ENCODE measurements at places on chromosomes 12 and 14. TPM values are rescaled to one million over a fixed set of nuclear protein-coding genes. Genes with fewer than 3 reads are reported as not detected.
A peak's percentile ranks its signal among the peaks of the same experiment; 100 is the strongest.

The SLC25A47 gene
- not detected for total RNA-seq

The DBX2 gene
- total RNA-seq: not detected

The COQ5 gene
- total RNA-seq: 29.3 TPM

The DCP1B gene
- total RNA-seq: 8.6 TPM

The SERPINA3 gene
- total RNA-seq: not detected

The GLT8D2 gene
- not detected for total RNA-seq

The GPR162 gene
- 0.38 TPM for total RNA-seq

The CRIP1 gene
- 103 TPM for total RNA-seq

The TGM1 gene
- 4.8 TPM for total RNA-seq

DNA sequence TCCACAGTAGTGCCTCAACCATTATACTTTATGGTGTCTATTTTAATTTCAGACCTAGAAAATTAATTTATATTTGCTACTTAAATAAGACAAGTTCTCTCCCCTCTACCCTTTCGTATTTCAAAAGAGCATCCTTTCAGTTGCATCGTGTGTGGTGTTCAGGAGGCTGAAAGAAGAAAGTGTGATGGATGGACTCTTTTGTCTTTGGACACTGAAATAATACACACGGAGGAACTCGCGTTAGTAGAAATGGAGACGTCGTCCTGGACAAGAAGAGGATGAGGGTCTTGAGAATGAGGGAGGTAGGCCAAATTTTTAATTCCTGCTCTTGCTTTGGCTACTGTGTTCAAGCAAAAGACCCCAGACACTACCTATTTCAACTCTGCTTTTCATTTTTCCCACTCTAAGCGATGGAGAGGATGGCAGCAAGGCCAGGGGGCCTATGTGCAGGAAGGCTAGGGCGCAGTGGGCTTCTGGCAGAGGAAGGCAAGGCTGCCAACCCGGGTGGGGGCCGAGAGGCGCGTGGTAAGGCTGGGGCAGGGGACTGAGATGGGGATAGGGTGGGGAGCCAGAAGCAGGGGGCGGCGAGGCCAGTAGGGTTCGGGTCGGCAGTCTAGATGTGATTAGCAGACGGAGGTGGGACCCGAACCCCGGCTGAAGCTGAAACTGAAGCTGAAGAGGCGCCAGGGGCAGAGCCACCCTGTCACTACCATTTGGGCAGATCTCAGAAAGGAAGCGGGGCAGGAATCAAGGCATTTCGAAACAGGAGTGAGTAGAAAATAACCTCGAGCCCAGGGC lies 722 bp downstream of the TMED8 start:
- H3K4me3 ChIP-seq: peak overlapping the region; percentile 99
- peaks cover 14% of the 10 kb centered on the region for H3K4me1 ChIP-seq

- no peaks in the 10 kb centered on the region for H3K27me3 ChIP-seq
- H3K36me3 ChIP-seq: no peaks in the 10 kb centered on the region
- no peak overlapping the region for H3K27ac ChIP-seq
- no peaks in the 10 kb centered on the region for H3K4me1 ChIP-seq
- H3K4me3 ChIP-seq: no peak overlapping the region
Observed at GRCh38 chr14:60839057-60839456, 104.5 kb downstream of the MNAT1 start.

DNA sequence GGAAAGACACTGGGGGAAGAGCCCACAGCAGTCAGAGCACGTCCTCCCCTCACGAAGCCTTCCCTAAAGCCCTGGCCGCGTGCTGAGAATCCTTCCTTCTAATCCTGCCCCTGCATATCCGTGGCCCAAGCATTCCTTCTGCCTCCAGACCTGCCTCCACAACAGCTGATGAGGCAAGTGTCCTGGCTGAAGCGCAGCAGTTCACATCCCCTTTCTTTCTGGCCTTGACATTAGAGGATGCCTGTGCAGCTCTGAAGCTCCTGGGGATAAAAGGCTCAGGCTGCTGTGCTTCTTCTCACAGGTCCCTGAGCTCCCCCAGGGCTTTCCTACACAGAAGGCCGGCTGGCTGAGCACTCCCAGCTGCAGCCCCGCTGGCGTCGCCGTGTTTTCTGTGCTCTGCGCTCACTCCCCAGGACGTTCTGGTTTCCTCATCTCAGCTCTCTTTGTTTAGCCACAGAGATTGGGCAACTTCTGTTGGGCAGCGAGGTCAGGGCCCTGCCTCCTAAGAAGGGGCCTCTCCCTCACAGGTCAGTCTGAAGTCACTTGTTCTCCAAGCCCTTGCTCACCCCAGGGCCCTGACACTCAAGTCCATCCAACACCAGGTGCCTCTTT lies 45.8 kb downstream of the NINJ2 start:
- no peak for DNase-seq
- no peaks in the 10 kb centered on the region for H3K27me3 ChIP-seq
- peaks cover 13% of the 10 kb centered on the region for H3K4me1 ChIP-seq
- H3K4me3 ChIP-seq: no peak overlapping the region
- no peaks in the 10 kb centered on the region for H3K36me3 ChIP-seq

DNA sequence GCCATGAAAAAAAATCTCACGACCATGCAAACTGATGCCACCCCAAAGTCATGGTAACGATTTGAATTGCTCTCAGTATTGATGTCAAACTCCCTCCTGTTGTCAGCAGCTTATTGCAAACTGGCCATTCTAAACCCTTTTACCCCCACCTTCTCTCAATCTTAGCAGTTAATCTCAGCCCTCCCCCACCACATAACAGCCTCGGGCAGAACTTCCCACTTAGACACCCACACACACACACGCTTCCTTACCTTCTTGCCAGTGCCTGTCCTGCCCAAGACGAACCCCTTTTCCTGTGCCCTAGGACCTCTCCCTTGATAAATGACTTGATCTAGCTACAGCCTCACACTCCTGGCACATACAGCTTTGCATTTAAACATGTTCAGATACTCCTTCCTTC lies 56.6 kb downstream of the GPATCH2L start:
- H3K4me3 ChIP-seq: no peak overlapping the region
- no peak for DNase-seq
- H3K27me3 ChIP-seq: no peaks in the 10 kb centered on the region
- H3K4me1 ChIP-seq: no peaks in the 10 kb centered on the region
- no peaks in the 10 kb centered on the region for H3K36me3 ChIP-seq

DNA sequence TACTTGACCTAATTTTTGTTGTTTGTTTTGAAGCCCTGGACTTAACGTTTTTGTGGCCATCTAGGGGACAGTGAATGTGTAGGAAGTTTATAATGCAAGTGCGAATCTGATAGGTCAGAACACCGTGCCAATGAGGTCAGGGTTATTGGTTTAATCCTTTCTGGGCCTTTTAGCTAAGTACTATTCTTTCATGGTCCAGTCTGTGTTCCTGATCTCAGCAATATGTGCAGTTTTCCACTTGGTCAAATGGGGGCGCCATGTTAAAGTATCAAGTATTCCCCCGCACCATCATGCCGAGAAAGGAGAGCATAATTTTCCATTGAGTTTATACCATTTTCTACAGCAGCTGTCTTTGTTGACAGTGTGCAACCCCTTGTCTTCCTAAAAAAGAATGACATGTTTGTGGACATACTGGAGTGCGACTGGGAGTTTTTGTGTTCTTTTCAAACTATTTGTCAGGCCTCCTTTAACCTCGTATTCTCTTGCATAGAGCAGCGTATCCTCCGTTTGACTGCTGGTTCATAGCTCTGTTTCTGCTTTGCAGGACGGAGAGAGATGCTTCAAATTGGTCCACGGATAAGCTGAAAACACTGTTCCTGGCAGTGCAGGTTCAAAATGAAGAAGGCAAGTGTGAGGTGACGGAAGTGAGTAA lies 1.3 kb downstream of the AHSA1 start:
- peaks cover 16% of the 10 kb centered on the region for H3K36me3 ChIP-seq
- peak overlapping the region; percentile 100 for H3K4me3 ChIP-seq
- no peaks in the 10 kb centered on the region for H3K27me3 ChIP-seq
- DNase-seq: peak; percentile 48

DNA sequence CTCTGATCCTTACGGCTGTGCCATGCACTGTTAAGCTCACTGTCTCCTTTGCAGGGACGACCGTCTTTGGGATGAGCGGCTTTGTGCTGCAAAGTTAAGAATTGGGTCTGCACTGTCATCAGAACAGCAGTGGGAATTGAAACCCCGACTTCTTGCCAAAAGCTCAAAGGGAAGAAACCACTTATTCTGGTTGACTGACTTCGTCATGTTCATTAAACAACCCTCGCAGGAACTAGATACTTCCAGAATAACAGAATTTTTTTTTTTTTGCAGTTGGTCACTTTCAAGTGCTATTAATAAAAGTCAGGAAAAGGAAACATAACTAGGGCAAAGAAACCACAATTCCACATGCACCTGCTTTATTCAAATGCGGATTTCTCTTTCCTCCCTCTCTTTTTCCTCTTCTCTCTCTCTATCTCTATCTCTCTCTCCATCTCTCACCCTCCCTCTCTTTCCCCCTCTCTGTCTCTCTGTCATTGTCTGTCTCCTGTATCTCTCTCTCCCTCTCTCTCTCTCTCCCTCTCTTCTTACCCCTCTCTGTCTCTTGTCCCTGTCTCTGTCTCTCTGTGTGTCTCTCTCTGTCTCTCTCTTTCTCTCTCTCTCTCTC lies 12.3 kb upstream of the GLT1D1 start:
- H3K4me3 ChIP-seq: no peak overlapping the region
- no peaks in the 10 kb centered on the region for H3K4me1 ChIP-seq
- no peaks in the 10 kb centered on the region for H3K27me3 ChIP-seq
- H3K36me3 ChIP-seq: no peaks in the 10 kb centered on the region
- no peak for DNase-seq

- H3K36me3 ChIP-seq: no peaks in the 10 kb centered on the region
- H3K4me3 ChIP-seq: no peak overlapping the region
- H3K27ac ChIP-seq: no peak overlapping the region
- no peaks in the 10 kb centered on the region for H3K4me1 ChIP-seq
Observed at GRCh38 chr14:61927060-61927459, 164.8 kb downstream of the SNAPC1 start.

DNA sequence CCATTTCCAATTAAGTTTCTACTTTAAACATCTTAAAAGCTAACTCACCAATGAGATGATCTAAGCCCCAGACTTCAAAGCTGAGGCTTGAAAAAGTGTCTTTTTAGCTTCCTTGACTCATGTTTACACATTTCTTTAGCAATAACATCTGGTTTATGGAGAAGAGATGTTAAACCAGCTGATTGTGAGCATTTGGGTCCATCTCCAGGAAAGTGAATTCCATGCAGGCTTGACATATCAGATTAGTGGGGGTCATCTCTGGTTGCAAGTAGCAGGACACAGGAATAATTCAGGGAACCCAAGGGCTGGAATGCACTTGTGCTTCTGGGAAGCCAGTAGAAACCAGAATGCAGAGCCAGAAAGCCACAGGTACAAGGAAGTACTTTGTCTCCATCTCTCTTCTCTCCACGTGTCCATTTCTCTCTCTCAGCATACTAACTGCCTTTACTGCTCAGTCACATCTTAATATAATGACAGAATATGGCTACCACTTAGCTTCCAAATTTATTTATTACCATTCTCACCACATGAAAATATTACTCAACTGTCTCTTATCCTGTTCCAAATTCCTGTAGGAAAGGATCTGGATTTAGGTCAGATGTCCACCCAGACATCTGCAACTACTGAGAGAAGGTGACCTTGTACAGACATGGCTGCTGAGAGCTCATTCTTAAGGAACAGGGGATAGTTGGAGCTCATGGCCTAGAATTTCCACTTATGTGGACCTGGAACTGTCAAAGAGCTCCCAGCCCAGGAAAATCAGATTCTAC lies 104.4 kb downstream of the SCN8A start:
- H3K27me3 ChIP-seq: no peaks in the 10 kb centered on the region
- no peaks in the 10 kb centered on the region for H3K36me3 ChIP-seq
- no peak overlapping the region for H3K4me3 ChIP-seq
- no peak overlapping the region for H3K27ac ChIP-seq
- H3K4me1 ChIP-seq: no peaks in the 10 kb centered on the region
- DNase-seq: no peak

DNA sequence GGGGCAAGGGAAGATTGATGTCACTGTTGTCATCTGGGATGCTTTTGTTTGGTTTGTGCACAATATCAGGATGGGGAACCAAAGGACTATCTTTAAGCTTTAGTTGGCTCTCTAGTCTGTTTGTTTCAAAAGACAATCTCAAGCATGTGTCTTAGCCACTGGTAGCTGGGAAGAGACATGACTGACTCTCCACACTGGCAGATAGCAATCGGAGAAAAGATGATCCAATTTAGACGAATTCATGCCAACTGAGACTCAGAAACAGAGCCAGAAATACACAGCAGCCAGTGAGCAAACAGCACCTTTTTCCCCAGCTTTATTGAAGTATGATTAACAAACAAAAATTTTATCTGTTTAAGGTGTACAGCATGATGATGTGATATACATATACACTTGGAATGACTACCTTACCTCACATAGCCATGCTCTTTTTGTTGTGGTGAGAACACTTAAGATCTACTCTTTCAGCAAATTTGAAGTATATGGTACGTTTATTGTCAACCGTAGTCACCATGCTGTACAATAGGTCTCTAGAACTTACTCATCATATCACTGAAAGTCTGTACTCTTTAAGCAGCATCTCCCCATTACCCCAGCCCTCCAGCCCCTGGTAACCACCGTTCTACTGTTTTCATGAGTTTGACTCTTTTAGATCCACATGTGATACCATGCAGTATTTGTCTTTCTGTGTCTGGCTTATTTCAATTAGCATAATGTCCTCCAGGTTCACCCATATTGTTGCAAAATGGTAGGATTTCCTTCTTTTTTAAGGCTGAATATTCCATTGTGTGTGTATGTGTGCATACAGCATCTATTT lies 50.6 kb downstream of the DUSP16 start:
- no peak for DNase-seq
- no peaks in the 10 kb centered on the region for H3K36me3 ChIP-seq
- H3K27me3 ChIP-seq: no peaks in the 10 kb centered on the region

GRCh38 chr12:63841011-63841410 lies 3.5 kb upstream of the SRGAP1 start:
- DNase-seq: no peak
- H3K27me3 ChIP-seq: peaks cover 11% of the 10 kb centered on the region
- no peak overlapping the region for H3K27ac ChIP-seq
- H3K36me3 ChIP-seq: no peaks in the 10 kb centered on the region

DNA sequence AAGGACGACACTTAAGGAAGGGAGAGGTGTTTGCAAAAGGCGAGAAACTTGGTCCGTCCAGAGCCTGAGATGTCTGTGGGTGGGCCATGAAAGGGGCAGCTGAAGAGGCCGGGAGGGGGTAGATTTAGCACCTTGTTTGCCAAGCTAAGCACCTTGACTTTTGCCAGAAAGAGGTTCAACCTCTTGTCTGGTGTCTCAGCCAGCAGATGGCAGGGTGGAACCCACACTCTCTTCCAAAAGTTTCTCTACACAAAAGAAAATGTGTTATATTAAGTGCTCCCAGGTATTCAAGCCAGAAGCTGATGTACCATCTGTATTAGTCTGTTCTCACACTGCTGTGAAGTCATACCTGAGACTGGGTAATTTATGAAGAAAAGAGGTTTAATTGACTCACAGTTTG lies 69.9 kb downstream of the SUDS3 start:
- no peaks in the 10 kb centered on the region for H3K36me3 ChIP-seq
- DNase-seq: no peak
- H3K4me3 ChIP-seq: no peak overlapping the region
- H3K27me3 ChIP-seq: no peaks in the 10 kb centered on the region
- H3K27ac ChIP-seq: no peak overlapping the region
- no peaks in the 10 kb centered on the region for H3K4me1 ChIP-seq
